ENCODE measurements at places on chromosomes 2 and 18.
A peak's percentile ranks its signal among the peaks of the same experiment; 100 is the strongest.

- no peak for DNase-seq
Observed at GRCh38 chr2:136246086-136246669, 128.2 kb upstream of the CXCR4 start.

DNA sequence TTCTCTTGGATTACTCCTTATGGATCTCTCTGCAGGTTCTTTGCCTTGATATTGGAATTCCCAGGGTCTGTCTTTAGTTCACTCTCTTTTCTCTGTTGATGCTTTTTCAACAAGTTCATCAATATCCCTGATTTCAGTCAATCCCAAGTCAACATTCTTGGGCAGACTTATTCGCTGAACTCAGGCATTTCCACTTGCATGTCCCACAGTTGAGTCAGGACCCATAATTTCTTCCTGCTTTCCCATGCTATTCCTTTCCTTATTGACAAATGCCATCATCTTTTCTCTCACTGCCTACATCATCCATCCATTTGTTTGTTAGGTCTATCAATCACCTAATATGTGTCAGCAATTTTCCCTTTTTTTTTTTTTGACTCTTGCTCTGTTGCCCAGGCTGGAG is 11.6 kb downstream of the GPD2 start:
- no peak for DNase-seq

- peak; percentile 9 for DNase-seq
Observed at GRCh38 chr2:143514413-143514812, 385.2 kb downstream of the ARHGAP15 start.

- DNase-seq, result no peak
Observed at GRCh38 chr2:4098137-4098536, 394.8 kb downstream of the DCDC2C start.

DNA sequence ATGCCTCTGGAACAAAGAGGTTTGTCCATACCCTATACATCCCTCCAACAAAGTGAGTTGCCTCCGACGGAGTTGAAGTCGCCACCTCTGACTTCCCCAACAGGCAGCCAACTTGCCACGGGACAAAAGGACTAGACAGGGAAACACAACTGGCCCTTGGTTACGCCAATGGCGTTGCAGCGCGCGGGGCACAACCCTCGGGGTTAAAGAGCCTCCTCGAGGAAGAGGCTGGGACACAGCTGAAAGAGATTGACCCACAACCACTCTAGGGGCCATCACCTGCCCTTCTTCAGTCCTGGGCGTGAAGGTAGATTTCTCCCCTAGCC is 545 bp downstream of the GTF3C2 start:
- peak; percentile 74 for DNase-seq

DNA sequence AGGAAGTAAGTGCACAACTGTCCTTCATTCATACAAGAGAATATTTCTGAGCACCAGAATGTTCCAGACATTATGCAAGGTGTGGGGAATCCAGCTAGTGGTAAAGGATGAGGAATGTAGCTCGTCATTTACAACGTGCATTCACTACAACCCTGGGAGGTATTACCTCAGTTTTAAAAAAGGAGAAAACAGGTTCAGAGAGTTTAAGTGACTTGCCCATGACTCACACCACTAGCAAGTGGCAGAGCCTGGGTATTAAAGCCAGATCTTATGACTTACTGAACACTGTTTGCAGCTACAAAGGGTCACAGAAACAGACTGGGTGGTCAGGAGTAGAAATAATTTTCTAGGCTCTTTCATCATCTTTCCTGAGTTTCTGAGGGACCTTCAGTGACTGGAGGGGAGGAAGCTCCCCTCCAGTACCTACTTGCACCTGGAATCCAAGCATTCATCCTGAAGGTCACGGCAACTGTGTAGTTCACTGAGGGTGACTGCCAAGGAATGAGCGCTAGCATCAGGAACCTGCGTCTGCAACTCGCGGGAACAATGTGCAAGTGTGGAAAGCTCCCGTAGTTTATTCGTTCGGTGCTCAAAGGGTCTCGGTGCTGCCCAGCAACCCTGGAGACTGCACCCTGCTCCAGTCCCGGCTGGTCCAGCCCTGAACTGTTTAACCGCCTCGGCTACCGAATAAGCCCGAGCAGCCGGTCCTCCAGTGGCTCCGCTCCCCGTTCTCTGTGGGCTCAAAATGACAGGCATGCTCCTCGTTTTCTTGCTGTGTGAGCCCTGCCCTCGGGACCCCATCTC is 647 bp downstream of the CCDC121 start:
- DNase-seq, result peak; percentile 92

- DNase-seq, result no peak
Observed at GRCh38 chr18:32310774-32311173, 120.9 kb downstream of the MEP1B start.

- DNase-seq, result no peak
Observed at GRCh38 chr2:172445851-172446250, 18.5 kb downstream of the ITGA6 start.

DNA sequence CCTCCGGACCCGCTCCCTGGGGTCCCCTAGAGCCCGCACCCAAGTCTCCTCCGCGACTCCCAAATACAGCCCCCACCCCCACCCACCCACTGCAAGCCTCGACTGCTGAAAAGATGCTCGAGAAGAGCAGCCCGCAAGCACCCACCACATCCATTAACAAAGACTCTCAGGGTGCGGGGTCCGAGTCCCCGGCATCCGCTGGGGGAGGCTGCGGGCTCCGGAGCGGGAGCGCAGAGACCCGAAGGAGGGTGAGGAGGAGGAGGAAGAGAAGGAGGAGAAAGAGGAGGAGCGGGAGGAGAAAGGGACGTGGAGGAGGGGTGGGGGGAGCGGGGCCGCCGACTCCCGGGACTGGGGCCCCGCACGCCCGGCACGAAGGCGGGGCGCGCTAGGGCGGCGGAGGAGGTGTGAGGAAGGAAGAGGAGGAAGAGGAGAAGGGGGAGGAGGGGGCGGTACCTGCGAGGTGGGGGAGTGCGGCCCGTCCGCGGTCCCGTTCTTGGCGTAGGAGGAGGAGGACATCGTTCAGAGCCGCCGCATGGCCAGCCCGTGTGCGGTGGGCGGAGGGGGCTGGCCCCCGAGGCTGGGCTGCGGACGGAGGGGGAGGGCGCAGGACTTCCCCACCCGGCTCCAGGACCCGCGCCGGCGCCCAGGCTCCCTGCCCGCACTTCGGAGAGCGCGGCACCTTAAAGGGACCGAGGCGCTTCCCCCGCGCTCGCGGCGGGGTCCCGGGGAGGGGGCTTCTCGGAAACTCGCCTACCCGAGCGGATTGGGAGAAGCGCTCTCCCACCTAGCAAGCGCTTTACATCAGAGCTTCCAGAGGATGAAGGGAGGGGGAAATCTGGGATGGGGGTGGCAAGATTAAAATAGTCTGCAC is at the start of gene CACNB4:
Gene CACNB4 (minus strand): TSS at position 549 of the 871 bp plus-strand sequence.
- DNase-seq, result no peak

DNA sequence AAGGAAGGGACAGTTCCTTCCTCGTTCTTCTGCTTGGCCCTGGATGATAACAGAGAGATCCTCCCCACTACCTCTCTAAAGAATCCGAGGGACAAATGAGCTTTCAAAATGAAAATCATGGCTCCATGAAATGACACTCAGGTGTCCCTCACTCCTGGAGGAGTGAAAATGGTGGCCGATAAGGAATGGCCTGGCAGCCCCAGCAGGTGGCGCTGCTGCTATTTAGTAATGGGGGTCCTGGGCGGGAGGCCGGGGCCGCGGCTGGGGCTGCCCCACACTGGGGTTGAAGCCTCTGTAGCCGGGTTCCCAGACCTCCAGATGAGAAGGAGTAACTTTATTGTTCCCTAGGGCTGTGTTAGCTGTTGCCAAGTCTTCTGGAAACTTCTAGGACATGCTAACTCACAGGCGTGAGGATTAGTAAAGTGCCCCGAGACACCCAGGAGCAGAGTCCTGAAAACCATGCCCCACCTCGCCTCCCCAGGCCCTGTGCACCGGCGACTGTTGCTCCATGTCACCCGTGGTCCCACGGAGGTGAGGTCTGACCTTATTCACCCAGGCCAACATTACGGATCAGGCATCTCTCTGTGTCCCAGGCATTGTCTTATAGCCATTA is 138.0 kb downstream of the CTIF start:
- peak; percentile 71 for DNase-seq

DNA sequence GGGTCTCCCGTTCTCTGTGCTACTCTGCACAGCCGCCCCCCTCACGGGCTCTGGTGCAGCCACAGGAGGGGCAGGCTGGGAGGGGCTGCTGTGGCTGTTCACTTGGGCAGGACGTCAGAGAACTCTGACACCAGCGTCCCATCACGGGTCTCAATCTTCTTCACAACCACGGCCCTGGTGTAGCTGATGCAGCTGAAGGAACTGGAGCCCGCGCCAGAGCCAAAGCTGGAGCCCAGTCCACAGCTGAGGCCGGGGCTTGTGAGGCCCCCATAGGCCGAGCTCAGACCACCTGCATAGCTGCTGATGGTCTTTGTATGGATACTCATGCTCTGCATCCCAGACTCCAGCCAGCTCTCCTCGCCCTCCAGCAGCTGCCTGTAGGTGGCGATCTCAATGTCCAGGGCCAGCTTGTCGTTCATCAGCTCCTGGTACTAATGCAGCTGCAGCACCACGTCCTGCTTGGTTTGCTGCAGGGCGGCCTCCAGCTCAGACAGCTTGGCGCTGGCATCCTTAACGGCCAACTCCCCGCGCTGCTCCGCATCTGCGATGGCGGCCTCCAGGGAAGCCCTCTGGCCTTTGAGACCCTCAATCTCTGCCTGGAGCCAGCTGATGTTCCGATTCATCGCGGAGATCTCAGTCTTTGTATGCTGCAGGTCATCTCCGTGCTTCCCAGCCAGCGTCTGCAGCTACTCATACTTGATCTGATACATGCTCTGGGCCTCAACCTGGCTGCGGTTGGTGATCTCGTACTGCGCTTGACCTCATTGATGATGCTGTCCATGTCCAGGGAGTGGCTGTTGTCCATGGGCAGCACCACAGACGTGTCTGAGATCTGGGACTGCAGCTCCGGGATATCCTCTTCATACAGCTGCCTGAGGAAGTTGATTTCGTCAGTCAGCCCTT is 7.4 kb upstream of the DUSP19 start:
- peak; percentile 55 for DNase-seq

DNA sequence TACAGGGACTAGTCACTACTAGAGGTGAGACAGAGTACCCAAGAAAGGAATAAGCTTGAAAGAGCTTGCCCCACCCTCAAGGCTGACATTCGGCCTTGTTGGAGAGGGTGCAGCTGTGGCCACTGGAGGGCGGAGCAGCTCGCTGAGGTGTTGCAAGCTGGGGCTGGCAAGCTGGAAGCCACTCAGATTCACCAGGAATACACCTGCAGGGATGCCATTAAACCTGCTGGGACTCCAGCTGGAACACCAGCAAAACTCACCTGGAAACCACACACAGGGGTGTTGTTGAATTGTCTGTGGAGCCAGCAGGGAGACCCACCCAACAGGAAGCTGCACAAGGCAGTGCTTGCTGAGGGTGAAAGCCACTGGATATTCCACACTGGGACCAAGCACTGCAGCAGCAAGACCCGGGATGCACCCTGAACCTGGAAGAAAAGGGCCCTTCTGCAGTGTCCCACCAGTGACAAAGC is 26.1 kb downstream of the KCTD18 start:
- peak; percentile 50 for DNase-seq

DNA sequence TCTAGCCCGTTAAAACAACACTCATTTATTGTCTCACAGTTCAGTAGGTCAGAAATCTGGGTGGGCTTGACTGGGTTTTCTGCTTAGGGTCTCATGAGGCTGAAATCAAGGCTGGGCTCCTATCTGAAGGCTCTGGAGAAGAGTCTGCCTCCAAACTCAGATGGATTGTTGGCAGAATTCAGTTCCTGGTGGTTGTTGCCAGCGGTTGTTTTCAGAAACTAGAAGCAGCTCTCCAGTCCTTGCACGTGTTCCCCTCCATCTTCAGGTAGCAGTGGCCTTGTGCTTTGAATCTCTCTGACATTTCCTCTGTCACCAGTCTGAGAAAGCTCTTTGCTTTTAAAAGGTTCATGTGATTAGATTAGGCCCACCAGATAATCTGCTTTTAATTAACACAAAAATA is 20.1 kb upstream of the FN1 start:
- no peak for DNase-seq

GRCh38 chr2:225052703-225053102 is 10.4 kb upstream of the DOCK10 start:
- no peak for DNase-seq

DNA sequence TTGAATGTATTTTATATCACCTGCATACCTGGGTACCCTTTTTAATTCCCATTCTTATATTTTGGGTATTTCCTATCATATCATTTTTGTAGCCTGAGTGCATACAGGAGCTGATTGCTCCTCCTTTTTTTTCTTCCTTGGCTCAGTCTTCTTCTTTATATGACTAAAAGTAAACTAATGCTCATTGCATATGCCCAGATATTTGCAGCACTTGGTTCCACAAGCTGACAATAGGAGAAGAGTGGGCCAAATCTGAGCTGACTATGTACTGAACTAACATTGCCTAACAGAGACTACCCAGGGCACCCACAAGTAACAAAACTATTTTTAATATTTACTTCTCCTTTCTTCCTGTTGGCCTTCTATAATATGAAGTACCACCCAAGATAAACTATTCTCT is 131.7 kb upstream of the SPOPL start:
- DNase-seq, result no peak

DNA sequence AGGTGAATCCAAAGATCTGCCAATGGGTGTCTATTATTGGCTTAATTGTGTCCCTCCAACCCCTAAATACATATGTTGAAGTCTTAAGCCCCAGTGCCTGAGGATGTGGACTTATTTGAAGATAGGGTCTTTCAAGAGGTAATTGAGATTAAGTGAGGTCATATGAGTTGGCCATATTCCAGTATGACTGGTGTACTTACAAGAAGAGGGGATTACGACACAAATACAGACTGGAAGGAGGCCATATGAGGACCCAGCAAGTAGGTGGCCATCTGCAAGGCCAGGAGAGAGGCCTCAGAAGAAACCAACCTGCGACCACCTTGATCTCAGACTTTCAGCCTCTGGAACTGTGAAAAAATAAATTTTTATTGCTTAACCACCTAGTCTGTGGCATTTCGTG is 121.1 kb upstream of the FN1 start:
- DNase-seq, result peak; percentile 40

DNA sequence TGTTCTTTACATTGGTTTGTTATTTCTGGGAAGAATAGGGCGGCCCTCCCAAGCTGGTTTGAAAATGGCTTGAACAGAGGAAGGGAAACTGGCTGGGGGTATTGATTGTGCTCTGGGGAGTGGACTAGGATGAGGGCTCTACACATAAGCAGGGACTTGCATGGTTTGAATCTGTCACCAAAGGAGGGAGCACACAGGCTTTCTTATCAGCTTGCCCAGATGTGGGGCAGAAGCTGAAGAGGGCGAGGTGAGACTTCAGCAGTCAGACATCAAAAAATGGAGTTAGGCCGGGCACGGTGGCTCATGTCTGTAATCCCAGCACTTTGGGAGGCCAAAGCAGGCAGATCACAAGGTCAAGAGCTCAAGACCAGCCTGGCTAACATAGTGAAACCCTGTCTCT is 7.2 kb upstream of the RAB12 start:
- DNase-seq, result no peak

GRCh38 chr18:60446821-60447220 is 74.2 kb upstream of the MC4R start:
- no peak for DNase-seq

- peak; percentile 32 for DNase-seq
Observed at GRCh38 chr2:230866756-230867523, 2.2 kb downstream of the ITM2C start.

GRCh38 chr2:118530976-118531375 is 316.5 kb downstream of the EN1 start:
- no peak for DNase-seq

- DNase-seq, result no peak
Observed at GRCh38 chr2:96684883-96685576, 42.5 kb downstream of the FER1L5 start.

- no peak for DNase-seq
Observed at GRCh38 chr2:176725873-176726645, 456.8 kb downstream of the MTX2 start.

- DNase-seq, result no peak
Observed at GRCh38 chr2:141555876-141556470, 574.8 kb downstream of the LRP1B start.

- no peak for DNase-seq
Observed at GRCh38 chr2:37149626-37150322, 7.0 kb downstream of the EIF2AK2 start.
